ENCODE measurements at places on chromosomes 16 and 17.
A peak's percentile ranks its signal among the peaks of the same experiment; 100 is the strongest.

DNA sequence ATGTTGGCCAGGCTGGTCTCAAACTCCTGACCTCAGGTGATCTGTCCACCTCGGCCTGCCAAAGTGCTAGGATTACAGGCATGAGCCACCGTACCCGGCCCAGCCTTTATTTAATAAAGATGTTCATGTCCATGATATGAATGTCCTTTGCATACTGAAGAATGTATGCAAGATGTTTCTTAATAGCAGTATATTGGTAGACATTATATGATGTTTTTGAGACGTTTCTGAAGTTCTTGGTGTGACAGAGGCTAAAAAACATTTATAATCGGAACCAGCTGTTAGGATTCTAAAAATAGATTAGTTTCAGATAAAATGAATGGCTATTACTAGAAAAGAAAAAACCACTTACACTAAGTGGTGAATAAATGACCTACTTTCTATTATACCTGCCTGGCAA lies 11.8 kb downstream of the PDZD9 start:
- DNase-seq: no peak

DNA sequence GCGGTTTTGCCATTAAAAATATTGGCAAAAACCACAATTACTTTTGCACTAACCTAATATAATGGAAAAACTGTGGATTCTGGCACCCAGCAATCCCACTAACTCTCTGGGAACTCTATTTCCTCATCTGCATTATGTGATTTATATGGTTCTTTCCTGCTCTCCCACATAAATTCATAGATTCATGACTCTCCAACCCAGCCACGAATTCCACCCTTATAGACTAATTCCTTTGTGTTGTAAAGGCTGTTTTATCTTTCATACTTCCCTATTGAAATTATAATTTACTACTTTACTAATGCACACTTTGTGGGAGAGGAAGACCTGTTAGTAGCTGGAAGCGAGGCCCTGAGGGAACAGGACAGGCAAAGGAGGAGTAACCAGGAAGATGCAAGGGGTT lies 88.4 kb upstream of the GNAO1 start:
- DNase-seq: no peak

- peak; percentile 41 for DNase-seq
Measured at GRCh38 chr16:58026139-58026704, 668 bp downstream of the MMP15 start.

GRCh38 chr17:12545877-12546513 lies 119.7 kb upstream of the MYOCD start:
- peak; percentile 45 for DNase-seq

DNA sequence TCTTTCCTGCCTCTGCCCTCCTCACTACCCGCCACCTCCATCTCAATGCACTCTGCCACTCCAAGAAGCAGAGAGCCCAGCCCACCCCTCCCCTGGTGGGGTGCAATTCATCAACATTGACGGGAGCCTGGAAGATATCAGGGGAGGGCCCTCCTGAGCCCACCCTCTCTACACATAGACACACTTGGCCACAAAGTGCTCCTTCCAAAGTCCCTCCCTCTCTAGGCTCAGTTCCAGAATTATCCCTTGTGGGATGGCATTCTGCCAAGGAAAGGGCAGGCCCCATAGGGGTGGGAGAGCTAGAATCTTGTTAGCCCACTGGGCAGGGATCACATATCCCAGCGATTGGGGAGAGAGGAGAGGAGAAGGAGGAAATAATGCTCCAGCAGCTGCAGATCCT lies 66.2 kb downstream of the TMEM132E start:
- no peak for DNase-seq

DNA sequence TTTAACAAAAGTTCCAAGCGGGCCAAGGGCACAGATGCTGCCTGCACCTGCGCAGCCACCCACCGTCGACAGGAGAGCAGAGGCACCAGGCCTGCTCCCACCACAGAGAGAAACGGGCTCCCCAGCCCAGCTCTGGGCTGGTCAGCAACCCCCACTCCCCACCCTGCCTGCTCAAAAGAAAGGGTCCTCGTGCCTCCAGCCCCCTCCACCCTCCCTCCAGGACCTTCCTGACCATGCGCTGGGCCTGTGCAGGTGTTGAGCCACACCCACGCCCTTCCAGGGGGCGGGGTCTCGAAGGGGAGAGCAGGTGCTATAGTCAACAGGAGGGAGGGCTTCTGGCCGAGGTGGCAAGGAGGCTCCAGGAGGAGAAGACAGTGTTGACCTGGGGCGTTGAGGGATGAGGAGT lies 25.3 kb downstream of the ZNF778 start:
- no peak for DNase-seq

GRCh38 chr16:82772215-82772614 lies 145.4 kb downstream of the CDH13 start:
- DNase-seq: no peak

GRCh38 chr16:3479654-3480216 lies 15.6 kb downstream of the C16orf90 start:
- DNase-seq: no peak

DNA sequence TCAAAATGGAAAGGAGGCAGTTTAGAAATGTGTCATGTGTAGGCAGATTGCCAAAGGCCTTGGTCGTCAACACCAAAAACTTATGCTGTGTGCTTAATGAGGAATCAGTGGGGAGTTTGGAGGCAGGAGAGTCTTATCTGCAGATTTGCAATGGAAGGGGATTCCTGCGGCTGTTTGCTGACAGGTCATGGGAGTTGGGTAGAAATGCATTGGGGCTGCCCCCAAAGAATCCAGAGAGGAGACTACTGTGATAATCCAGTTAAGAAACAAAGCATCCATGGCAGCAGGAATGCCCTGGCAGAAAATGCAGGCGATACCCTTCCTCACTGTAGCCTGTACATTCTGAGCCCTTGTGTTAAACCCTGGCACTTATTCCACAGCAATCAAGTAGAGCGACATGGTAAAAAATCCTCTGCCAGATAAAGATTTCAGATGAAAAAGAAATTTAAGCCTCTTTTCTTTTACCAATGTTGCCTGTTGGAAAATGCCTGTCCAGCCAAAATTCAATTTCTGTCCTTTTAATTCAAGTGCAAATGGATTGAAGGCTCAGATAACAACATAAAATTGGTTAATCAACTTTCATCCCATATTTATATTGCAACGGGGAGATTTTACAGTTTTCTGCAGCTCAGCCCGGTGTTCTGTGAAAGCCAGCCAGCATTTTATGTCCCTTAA lies 491.0 kb upstream of the CDH5 start:
- no peak for DNase-seq

DNA sequence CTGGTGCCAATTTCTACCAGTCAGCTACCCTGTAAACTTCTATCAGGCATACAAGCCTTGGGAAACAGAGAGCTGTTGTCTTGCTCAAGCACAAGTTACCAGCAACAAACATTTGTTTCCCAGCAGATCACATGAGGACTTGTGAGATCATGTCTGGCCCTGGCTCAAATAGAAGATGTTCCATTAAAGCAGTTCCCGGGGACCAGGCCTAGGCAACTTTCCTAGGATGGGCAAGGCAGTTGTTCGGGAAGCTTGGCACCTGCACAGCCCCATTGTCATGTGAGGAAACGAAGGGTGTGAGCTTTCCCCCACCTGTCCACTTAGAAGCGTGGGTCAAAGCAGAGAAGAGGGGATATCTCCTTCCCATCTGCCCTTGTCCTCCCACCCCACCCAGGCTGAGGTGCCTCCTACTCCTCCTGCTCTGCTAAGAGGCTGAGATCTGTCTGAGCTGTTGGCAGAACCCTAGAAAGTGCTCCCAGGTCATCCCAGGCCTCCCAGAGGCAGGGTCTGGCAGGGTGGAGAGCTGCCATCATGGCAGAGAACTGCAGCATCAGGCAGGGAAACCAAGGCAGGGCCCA lies 11.2 kb upstream of the SLC47A2 start:
- DNase-seq: peak; percentile 82

- no peak for DNase-seq
Measured at GRCh38 chr16:75475420-75475847, 10.9 kb upstream of the TMEM170A start.

GRCh38 chr17:48513666-48514455 lies 16.9 kb downstream of the HOXB1 start:
- no peak for DNase-seq

GRCh38 chr17:48460052-48460451 lies 30.0 kb upstream of the SKAP1 start:
- peak; percentile 8 for DNase-seq

- no peak for DNase-seq
Measured at GRCh38 chr17:82524540-82524939, 5.0 kb downstream of the FOXK2 start.

DNA sequence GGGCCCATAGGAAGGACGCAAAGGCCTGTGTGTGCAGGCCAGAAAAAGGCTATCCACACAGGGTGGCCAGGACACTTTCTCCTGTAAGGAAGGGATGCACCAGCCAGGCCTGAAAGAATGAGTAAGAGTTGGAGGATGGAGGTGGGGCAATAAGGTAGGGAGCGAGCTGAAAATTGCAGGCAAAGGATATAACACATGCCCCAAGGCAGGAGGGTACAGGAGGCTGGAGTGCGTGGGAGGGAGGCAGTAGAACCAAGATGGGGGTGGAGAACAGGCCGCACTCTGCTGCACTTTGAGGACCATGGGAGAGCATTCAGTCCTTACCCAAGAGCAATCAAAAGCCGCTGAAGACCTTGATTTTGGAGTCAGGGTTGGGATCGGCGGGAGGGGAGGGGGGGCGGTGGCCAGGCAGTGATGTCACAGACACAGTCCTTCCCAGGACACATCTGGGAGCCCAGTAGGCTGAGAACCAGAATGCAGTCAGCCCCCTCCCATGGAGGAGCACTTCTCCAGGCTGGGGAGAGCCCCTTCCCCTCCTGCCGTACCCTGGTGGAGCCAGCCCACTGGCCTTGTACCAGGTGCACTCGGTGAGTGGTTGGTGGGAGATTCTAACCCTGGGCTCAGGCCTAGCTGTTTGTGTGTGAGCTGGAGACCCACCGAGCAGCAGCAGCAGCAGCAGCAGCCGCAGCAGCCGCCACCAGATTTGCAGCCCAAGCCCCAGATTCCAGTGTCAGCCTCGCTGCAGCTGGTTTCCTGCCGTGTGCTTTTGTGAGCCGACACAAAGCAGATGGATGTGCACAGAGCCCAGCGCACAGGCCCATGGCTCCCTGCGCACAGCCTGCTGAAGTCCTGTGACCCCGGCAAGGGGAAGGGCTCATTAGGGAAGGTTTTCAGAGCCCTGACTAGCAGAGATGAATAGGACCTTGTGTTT lies 17.5 kb downstream of the ANKRD40 start:
- no peak for DNase-seq

DNA sequence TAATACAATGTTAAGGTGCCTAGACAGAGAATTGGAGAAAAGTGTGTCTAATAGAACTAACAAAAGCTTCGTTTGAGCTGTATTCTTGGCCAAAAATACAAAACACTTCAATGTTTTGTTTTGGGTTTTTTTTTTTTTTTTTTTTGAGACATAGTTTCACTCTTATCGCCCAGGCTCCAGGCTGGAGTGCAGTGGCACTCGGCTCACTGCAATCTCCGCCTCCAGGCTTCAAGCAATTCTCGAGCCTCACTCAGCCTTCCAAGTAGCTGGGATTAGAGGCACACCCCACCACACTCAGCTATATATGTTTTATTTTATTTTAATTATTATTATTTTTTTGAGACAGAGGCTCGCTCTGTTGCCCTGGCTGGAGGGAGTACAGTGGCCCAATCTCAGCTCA lies 38.3 kb upstream of the CARMIL2 start:
- no peak for DNase-seq

- DNase-seq: peak; percentile 23
Measured at GRCh38 chr17:69503711-69504110, 89.2 kb downstream of the MAP2K6 start.

DNA sequence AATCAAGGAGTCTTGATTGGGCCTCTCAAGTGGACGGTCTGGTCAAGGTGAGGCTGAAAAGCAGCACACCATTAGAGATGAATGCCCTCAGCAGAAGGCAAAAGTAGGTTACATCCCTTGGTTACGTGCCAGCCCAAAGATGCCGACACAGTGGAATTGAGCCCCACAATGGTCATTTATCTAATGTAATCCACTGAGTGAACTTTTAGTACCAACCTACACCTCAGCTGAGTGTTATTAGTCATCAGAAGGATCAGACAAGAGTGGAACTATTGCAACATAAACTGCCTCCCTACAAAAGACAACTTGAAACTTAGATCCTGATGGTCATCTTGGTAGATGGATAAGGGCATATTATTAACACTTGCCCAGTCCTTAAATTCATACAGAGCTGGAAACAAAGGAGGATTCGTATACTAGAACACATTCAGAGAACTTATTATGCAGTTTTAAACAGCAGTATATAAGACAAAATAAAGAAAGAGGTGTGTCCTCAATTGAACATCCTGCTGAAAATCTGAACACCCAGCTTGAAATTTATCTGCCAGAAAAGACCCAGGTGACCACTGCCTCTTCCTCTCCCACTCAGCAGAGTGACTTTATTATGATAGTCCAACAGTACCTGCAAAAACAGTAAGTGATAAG lies 2.8 kb downstream of the DCUN1D3 start:
- DNase-seq: peak; percentile 66

DNA sequence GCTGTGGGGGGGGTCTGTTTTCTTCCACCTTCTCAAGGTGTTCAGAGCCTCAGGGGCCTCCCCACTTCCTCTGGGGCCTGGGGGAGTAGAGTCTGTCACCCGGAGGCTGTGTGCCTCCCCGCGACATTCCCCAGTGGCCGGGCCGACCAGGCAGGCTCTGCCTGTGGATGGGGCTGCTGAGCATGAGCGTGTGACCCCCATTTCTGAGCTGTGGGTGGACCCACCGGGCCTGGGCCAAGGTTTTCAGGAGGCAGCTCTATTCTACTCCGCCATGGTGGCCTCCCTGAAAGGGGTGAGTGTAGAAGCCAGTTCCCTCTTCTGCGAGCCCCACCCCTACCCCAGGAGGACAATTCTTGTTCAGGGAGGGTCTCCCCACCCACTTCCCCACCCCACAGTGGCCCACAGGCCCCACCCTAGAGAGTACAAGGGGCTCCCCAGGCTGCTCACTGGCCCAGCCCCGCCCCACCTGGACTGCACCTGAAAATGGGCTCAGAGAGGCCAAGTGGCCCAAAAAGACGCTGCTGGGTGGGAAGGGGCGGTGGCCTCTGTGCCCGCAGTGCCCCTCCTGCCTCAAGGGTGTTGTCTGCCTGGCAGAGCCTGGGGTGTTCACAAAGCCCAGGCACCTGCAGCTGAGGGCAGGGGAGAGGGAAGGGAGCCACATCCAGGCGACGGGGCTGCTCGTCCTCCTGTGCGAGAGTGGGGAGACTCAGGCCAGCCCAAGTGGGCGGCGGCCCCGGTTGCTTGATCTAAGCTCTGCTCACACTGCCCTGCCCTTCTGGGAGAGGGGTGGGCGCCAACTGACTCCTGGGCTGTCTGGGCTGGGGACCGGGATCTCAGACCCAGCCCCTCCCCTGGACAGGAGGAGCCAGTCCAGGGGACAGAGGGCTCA lies 1.3 kb downstream of the MSLN start:
- DNase-seq: no peak

- DNase-seq: peak; percentile 12
Measured at GRCh38 chr17:81566461-81567126, 14.4 kb upstream of the FAAP100 start.

GRCh38 chr16:66113223-66113622 lies 253.3 kb upstream of the CDH5 start:
- DNase-seq: no peak

GRCh38 chr16:75630052-75630451 lies 7.0 kb upstream of the ADAT1 start:
- DNase-seq: no peak

- DNase-seq: peak; percentile 40
Measured at GRCh38 chr17:75240394-75241142, 20.8 kb downstream of the GGA3 start.
